Activated CD8-positive, alpha-beta T cell treated with anti-CD3 and anti-CD28 coated beads for 36 hours (primary cell): ENCODE measurements at places on chromosomes 6 and 20. TPM values are rescaled to one million over a fixed set of nuclear protein-coding genes. Genes with fewer than 3 reads are reported as not detected.

The TMEM181 gene
- 10.0 TPM for total RNA-seq

The FOXC1 gene
- 0.16 TPM for total RNA-seq

The TNXB gene
- total RNA-seq = 1.8 TPM

The SLC35D3 gene
- total RNA-seq = not detected

The BMP7 gene
- not detected for total RNA-seq

The COL12A1 gene
- total RNA-seq = 0.09 TPM

The SYCP2 gene
- total RNA-seq = 2.6 TPM

The DHX16 gene
- 31.3 TPM for total RNA-seq

The HLA-DQB1 gene
- total RNA-seq = 5.3 TPM

The RIMS4 gene
- total RNA-seq = not detected

The SPTLC3 gene
- 0.77 TPM for total RNA-seq

The BIRC7 gene
- 5.3 TPM for total RNA-seq

DNA sequence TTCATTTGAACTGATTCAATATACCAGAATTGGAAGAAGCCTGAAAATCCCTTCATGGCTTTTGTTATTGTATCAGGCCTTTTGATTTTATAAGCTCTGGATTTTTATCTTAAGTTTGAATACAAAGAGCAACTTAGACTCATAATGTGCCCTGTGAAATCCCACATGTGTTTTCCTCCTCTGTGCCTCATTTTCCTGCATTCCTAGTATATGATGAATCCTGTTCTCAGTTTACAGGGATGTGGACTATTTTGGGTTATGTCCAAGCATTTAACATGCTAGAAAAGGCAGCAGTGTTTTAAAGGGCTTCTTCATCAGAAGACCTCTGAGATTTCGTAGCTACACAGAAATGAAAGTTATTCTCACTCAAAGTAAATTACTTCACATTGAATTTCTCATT lies 455.0 kb downstream of the RFPL4B start:
- no peak for DNase-seq

GRCh38 chr20:58366866-58367265 lies 22.2 kb upstream of the VAPB start:
- DNase-seq = no peak

- no peak for DNase-seq
Observed at GRCh38 chr20:52001999-52002666, 189.4 kb downstream of the ZFP64 start.

DNA sequence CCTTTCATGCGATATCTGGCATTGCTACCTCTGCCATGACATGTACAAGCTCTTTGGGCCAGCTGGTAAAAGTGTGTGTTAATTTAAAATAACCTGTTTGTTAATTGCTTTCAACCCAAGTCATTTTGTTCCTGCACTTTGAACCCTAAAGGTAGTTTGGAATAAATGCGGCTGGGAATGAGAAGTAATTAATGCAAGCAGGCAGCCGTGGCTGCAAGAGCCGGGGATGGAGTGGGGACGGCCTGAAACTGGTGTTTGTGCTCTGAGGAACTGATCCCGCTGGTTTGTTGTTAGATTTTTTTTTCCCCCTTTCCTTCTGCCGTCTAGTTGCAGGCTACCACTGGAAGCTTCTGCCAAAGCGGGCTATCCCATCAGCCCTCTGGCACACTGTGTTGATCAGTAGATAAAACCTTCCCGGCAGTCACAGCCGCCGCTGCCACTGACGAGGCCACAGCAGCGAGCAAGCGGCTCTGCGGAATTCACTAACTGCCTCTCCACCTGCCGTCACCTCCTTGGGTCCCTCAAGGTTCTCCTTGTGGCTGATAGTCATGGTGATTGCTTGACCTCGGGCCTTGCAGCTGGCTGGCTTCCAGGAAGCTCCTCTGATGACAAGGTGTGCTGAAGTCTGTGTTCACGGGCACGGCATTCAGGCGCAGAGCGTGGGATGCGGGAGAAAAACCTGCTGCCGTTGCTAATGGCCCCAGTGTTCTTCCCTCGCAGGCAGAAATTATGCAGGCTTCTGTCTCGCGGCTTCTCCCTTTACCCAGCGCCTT lies 315.9 kb downstream of the TFAP2A start:
- DNase-seq = no peak

- no peak for DNase-seq
Observed at GRCh38 chr20:17343091-17343490, 116.3 kb downstream of the PCSK2 start.

GRCh38 chr20:2739042-2739398 lies 46.4 kb downstream of the EBF4 start:
- DNase-seq = no peak

GRCh38 chr20:19964289-19965265 lies 52.6 kb upstream of the NAA20 start:
- no peak for DNase-seq

DNA sequence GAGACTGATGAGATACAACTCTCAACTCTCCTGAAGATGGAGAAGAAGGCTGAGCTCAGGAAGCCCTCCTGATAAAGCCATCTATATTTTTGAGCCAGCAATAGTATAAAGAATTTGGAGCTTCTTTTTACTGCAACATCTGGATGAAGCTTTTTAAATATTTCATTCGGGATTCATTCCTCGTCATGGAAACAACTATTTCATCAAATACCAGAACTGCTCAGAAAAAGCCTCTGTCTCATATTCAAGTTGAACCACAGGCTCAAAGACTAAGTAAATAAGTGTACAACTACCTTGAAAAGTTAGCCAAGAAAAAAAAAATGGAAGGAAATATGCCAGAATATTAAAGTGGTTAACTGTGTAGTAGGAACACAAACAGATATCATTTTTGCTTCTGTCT lies 37.8 kb downstream of the PTPRT start:
- no peak for DNase-seq

GRCh38 chr6:106184629-106185028 lies 98.5 kb downstream of the PRDM1 start:
- no peak for DNase-seq

GRCh38 chr6:7900621-7901020 lies 10.0 kb downstream of the TXNDC5 start:
- DNase-seq = no peak

DNA sequence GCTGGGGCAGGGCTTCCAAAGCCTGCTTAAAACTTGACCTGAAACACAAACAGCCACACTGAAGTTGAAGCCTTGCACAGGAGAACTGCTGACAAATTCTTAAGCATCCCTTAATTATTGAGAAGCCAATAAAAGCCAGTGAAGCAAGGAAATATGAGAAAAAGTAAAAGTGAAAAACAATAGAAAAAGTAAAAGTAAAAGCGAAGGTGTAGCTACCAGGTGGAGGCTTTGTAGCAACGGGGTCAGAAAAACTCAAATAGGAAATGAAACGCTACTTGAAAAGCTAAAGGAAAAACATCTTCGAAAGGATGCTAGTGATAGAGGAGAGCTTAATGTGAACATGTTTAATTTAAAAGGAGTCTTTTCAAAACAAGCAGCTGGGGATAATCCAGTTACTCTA lies 97.4 kb downstream of the IRF4 start:
- DNase-seq = no peak

GRCh38 chr20:34701405-34702085 lies 2.6 kb upstream of the TP53INP2 start:
- no peak for DNase-seq

- no peak for DNase-seq
Observed at GRCh38 chr6:84052204-84052882, 18.8 kb downstream of the MRAP2 start.

DNA sequence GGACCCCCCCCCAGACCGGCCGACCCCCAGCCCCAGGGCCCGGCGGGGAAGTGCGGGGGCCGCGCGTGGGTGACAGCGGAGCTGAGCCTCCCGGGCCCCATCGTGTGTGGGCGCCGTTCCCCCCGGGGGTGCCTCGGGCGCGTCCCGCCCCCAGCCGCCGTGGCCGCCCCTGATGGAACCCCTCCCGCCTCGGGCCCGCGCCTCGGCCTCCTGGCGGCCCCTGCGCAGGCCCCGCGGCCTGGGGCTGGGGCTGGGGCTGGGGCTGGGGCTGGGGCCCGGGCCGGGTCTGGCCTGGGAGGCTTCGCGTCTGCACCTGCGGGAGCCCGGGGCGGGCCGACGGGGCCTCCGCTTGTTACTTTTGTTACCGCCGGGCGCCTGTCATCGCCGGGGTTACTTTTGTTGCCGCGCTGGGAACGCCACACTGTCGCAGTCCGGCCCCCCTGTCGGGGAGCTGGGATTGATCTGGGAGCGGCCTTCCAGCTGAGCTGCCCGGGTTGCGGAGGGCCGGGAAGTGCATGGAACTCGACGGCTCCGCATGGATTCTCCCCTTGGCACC lies 598 bp downstream of the OGFR start:
- peak; percentile 45 for DNase-seq

DNA sequence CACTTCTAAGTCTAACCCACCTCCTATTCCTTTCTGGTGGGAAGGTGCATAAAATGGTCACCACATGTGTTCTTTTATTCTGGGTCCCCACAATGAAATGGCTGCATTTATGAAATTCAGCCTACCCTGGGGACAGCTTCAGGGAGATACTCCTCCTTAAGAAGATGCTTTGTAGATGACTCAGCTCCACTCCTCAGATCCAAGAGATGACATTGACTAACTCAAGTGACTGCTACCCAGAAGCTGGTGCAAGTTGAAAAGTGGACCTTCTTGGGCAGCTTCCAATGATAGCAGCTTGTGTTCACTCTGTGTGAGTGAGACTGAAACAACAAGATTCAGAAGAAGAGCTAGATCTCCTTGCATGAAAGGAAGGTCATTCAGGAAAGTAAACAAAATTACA lies 113.4 kb downstream of the SCP2D1 start:
- no peak for DNase-seq

DNA sequence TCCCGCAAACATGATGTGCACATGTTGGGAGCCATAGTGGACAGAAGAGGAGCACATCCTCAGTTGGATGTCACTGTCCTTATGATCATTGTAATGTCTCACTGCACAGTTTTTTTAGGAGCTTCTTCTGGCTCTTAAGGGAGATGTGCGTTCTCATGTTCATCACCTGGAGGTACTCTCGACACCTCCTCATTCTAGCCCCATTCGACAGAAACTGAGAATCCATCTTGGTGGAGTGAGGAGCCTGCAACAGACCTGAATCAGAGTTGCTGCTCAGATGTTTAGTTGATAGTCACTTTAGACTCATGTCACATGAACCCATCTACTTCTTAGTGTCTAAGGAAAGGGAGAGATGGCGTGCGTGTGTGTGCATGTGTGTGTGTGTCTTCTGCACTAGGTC lies 2.3 kb upstream of the BMP6 start:
- no peak for DNase-seq

GRCh38 chr6:160398674-160399271 lies 50.6 kb downstream of the SLC22A3 start:
- peak; percentile 4 for DNase-seq

GRCh38 chr6:137811121-137811915 lies 55.7 kb upstream of the TNFAIP3 start:
- peak; percentile 93 for DNase-seq

DNA sequence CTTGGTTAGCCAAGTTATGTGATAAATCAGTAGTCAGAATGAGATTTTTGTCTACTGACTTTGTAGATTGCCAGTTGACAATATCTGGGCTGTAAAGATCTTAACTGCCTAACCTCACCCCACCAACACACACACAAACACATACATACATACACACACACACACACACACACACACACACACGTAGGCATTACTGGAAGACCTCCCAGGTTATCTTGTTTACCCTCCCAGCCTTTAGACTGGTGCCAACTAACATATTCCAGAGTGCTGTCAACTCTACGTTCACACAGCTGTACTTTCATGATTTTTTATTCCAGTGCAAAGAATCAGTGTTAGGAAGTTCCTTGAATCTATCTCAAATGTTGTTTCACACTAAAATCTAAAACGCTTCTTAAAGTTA lies 38.9 kb downstream of the BMP5 start:
- DNase-seq = no peak

DNA sequence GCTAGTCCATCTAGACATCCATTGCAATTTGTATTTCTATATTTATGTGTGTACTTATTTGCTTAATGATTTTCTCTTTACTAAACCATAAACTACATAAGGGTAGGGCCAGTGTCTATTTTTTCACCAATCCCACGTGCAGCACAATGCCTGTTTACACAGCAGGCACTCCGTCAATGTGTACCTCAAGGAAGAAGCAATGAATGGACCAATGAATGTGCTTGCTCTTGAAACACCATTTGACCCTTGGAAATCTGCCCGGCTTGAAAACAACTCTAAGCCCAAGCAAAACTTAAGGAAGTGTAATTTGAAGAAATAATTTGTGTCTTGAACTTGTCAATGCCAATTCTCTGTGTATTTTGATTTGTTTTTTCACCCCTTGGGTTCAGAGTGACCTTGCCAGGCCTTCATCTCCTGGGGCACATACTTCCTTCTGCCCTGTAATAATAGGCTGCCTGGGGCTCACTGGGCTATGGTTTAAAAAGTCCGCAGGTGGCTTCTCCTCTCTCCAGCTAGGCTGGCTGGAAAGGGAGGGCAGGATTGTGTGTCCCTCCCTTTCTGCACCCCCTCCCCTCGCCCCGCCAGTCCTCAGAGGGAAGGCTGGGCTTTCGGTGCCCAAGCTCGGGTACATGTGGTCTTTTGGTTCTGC lies 140.8 kb upstream of the ARMC2 start:
- no peak for DNase-seq

GRCh38 chr20:34526466-34526865 lies 10.2 kb downstream of the DYNLRB1 start:
- DNase-seq = no peak

DNA sequence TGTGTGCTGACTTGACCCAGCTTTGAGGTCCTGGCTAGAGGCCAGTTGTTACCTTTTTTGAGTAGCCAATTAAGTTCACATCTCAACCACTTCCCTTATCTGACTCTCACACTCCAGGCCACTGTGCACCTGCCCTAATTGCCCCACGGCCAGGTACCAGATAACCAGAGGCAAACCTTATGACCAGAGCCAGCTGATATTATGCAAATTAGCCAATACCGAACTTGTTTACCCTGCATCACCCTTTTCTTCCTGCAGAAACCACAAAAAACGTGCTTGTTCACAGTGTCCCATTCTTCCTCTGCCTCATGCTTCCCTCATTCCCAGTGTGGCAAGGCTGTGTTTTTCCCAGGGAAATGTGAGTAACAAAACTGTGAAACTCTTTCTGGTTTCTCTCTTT lies 89.3 kb downstream of the HTR1B start:
- no peak for DNase-seq

DNA sequence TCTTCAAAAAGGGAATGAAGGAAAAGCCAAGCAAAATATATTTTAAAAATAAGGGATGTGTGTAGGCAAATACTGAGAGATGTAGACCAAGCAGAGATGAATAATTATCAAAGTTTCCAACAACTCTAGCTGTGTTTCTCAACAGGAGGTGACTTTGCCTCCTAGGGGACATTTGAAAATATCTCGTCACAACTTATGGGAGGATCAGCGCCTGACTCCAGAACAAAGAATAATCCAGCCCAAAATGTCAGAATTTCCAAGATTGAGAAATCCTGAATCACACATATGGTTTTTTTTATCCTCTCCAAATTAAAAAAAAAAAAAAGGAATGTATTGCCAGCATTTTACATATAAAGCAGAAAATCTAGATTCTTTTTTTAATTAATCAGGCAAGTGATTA lies 241.2 kb upstream of the ZFP64 start:
- DNase-seq = no peak

DNA sequence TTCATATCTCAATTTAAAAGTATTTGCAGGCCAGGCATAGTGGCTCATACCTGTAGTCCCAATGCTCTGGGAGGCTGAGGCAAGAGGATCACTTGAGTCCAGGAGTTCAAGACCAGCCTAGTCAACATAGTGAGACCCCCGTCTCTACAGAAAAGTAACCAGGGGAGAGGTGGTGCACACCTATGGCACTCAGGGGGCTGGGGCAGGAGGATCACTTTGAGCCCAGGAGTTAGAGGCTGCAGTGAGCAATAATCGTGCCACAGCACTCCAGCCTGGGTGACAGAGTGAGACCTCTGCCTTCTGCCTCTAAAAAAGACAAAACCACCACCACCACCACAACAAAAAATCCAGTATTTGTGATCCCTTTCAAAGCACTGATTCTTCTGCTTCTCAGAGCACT lies 185.5 kb upstream of the QKI start:
- DNase-seq = no peak
